ENCODE measurements at places on chromosomes 13 and 19. TPM values are rescaled to one million over a fixed set of nuclear protein-coding genes. Genes with fewer than 3 reads are reported as not detected.

Gene STOML3
- not detected for total RNA-seq

Gene BEST2
- total RNA-seq: not detected

GRCh38 chr13:114105521-114106225 is 26.8 kb downstream of the RASA3 start:
- peak overlapping the region; percentile 36 for H3K27ac ChIP-seq
- DNase-seq: no peak
- peaks cover 8% of the 10 kb centered on the region for H3K36me3 ChIP-seq

DNA sequence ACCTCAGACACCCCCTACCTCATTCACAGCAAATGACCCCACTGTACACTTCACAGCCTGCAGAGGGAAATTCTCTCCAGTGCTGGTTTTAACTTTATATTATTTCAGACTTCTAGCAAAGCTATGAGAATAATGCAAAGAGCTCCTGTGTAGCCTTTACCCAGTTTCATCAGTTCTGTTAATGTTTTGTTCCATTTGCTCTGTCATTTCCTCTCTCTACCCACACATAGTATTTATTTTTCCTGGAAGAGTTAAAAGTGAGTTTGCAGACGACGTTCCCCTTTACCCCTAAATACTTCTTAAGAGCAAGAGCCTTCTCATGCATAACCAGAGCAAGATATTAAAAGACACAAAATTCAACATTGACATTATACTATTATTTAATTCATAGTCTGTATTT is 49.9 kb upstream of the ADGRE1 start:
- no peak overlapping the region for H3K4me3 ChIP-seq
- peaks cover 24% of the 10 kb centered on the region for H3K4me1 ChIP-seq
- peaks cover 40% of the 10 kb centered on the region for H3K36me3 ChIP-seq
- peak overlapping the region; percentile 83 for H3K27ac ChIP-seq
- no peak for DNase-seq
- H3K27me3 ChIP-seq: no peaks in the 10 kb centered on the region

Gene ZNF726
- total RNA-seq: 15.9 TPM

- DNase-seq: no peak
- peaks cover 17% of the 10 kb centered on the region for H3K27me3 ChIP-seq
- no peak overlapping the region for H3K4me3 ChIP-seq
- no peaks in the 10 kb centered on the region for H3K4me1 ChIP-seq
- no peak overlapping the region for H3K27ac ChIP-seq
Measured at GRCh38 chr19:54551293-54551692, 22.3 kb upstream of the LILRA2 start.

GRCh38 chr13:35920816-35921215 is 210.4 kb downstream of the DCLK1 start:
- peaks cover 2% of the 10 kb centered on the region for H3K27me3 ChIP-seq
- no peak for DNase-seq
- no peaks in the 10 kb centered on the region for H3K36me3 ChIP-seq

DNA sequence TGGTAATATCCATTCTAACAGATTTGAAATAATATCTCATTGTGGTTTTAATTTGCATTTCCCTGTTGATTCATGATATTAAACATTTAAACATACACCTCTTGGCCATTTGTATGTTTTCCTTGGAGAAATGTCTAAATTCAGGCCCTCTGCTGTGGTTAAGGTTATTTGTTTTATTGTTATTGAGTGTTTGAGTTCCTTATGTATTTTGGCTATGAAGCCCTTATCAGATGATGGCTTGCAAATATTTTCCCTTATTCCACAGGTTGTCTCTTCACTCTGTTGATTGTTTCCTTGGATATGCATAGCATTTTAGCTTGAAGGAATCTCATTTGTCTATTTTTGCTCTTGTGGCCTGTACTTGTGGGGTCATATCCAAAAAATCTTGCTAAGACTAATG is 303.6 kb downstream of the GPC5 start:
- no peak overlapping the region for H3K4me3 ChIP-seq
- no peak overlapping the region for H3K27ac ChIP-seq
- no peak for DNase-seq
- H3K36me3 ChIP-seq: no peaks in the 10 kb centered on the region

Gene DNAJB1
- 71.2 TPM for total RNA-seq

DNA sequence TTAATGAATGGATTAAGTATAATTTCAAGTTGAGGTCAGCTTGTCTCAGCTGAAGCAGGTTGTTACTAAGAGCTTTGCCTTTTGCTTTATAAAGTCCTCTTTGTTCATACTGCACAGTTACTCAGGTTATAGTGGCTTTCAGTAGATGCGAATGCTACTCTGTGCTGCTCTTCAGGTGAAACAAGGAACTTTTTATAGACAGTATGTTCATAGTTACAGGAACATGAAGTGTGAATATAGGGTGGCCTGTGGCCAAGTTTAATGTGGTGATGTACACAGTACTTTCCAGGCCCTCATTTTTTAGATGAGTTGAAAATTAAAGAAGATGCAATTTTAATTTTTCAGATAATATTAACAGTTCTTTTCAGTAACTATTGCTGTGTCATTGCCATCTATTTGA is 20.8 kb downstream of the SUGT1 start:
- H3K4me3 ChIP-seq: no peak overlapping the region
- no peaks in the 10 kb centered on the region for H3K27me3 ChIP-seq
- DNase-seq: no peak

GRCh38 chr19:45931055-45931454 is 16.5 kb upstream of the NANOS2 start:
- H3K27ac ChIP-seq: no peak overlapping the region
- H3K4me3 ChIP-seq: no peak overlapping the region
- peaks cover 10% of the 10 kb centered on the region for H3K4me1 ChIP-seq
- peaks cover 27% of the 10 kb centered on the region for H3K27me3 ChIP-seq
- H3K36me3 ChIP-seq: no peaks in the 10 kb centered on the region

Gene RBM42
- 86.4 TPM for total RNA-seq

DNA sequence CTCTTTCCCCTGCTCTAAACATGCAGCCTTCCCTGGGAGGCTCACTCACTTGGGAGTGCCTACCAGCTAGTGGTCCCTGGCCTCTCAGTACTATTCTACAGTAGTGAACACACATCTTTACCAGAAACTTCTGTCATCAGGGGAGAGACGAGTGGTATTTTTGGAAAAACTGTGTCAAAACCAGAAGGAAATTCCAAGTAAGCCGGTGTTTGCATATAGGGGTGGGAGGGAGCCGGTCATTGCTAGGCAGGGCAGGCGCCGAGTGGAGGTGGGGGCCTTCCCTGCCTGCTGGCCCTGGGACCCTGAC is 7.0 kb downstream of the RPS9 start:
- peaks cover 80% of the 10 kb centered on the region for H3K36me3 ChIP-seq
- peaks cover 88% of the 10 kb centered on the region for H3K4me1 ChIP-seq
- peak overlapping the region; percentile 89 for H3K27ac ChIP-seq
- peak overlapping the region; percentile 58 for H3K4me3 ChIP-seq
- no peaks in the 10 kb centered on the region for H3K27me3 ChIP-seq

Gene SPC24
- 64.1 TPM for total RNA-seq

Gene PALM
- total RNA-seq: not detected

DNA sequence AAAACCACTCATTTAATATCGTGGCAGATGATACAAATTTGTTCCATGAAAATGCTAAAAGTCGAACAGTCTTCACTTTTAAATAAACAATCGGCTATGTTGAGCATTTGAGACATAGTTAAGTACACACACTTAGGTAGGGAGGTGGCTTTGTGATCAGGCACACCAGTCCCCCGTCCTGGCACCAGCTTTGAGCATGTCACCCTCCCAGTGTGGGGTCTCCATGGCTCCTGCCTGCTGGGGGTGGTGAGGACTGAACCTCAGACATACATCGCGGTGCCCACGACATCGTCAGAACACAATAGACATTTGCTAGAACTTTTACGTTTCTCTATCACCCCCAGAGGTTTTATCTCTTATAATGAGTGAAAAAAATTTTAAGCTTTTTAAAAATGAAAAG is 62.0 kb downstream of the RFX2 start:
- H3K27me3 ChIP-seq: no peaks in the 10 kb centered on the region
- peaks cover 5% of the 10 kb centered on the region for H3K4me1 ChIP-seq
- no peak overlapping the region for H3K27ac ChIP-seq
- no peaks in the 10 kb centered on the region for H3K36me3 ChIP-seq
- H3K4me3 ChIP-seq: no peak overlapping the region

GRCh38 chr13:44400736-44401135 is 27.1 kb downstream of the SERP2 start:
- H3K27me3 ChIP-seq: peaks cover 3% of the 10 kb centered on the region
- no peak overlapping the region for H3K27ac ChIP-seq
- no peaks in the 10 kb centered on the region for H3K4me1 ChIP-seq
- H3K4me3 ChIP-seq: no peak overlapping the region
- H3K36me3 ChIP-seq: no peaks in the 10 kb centered on the region
- DNase-seq: no peak

- H3K4me1 ChIP-seq: peaks cover 15% of the 10 kb centered on the region
- no peak for DNase-seq
- no peaks in the 10 kb centered on the region for H3K27me3 ChIP-seq
- no peak overlapping the region for H3K4me3 ChIP-seq
Measured at GRCh38 chr13:49082653-49083536, 107.2 kb downstream of the FNDC3A start.

Gene OBI1
- 17.6 TPM for total RNA-seq

Gene PABPC3
- 1.3 TPM for total RNA-seq

- H3K4me3 ChIP-seq: no peak overlapping the region
- H3K4me1 ChIP-seq: peaks cover 86% of the 10 kb centered on the region
- peak overlapping the region; percentile 31 for H3K27ac ChIP-seq
- H3K27me3 ChIP-seq: no peaks in the 10 kb centered on the region
- H3K36me3 ChIP-seq: peaks cover 41% of the 10 kb centered on the region
- DNase-seq: no peak
Measured at GRCh38 chr13:99293178-99293577, 14.0 kb downstream of the GPR183 start.

GRCh38 chr13:102567857-102568256 is 28.9 kb upstream of the TPP2 start:
- no peaks in the 10 kb centered on the region for H3K4me1 ChIP-seq
- H3K27me3 ChIP-seq: peaks cover 10% of the 10 kb centered on the region
- H3K4me3 ChIP-seq: no peak overlapping the region
- no peak overlapping the region for H3K27ac ChIP-seq
- H3K36me3 ChIP-seq: no peaks in the 10 kb centered on the region

GRCh38 chr13:77386880-77387606 is 60.1 kb upstream of the MYCBP2 start:
- no peak overlapping the region for H3K4me3 ChIP-seq
- no peaks in the 10 kb centered on the region for H3K36me3 ChIP-seq
- peaks cover 16% of the 10 kb centered on the region for H3K4me1 ChIP-seq
- no peak for DNase-seq
- H3K27me3 ChIP-seq: peaks cover 1% of the 10 kb centered on the region

Gene ATP5F1D
- 192 TPM for total RNA-seq

DNA sequence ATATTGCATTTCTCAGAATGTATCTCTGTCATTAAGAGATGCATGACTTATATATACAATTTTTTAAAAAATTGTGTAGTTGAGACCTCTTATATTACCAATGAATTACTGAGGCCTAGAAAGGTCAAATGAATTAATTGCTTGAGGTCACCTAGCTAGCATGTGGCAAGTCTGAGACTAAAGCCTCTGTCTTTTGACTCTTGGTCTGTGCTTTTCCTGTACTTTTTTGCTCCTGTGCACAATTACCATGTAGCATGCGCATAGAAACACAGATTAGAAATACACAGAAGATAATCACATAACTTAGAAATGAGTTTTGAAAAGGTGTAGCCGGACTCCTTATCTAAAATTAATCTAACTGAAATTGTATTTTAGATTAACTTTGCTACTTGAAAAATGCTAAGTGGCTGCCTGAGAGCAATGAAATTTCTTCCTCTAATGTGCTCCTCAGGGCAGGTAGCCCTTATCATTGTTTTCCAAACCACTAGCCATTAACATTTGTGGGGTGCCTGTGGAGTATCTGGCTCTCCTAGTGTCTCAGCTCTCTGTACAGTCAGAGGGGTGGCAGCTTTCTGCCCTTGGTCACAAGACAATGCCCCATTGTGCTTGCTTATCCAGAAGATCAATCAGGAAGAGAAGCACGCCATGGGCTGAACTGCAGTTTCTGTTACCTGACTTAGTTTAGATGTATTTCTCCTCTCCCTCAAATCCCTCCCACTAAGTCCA is 119.6 kb downstream of the RFC3 start:
- H3K27ac ChIP-seq: no peak overlapping the region
- DNase-seq: no peak
- H3K4me1 ChIP-seq: no peaks in the 10 kb centered on the region
- H3K27me3 ChIP-seq: no peaks in the 10 kb centered on the region
